ENCODE measurements at places on chromosomes 4 and X.

DNA sequence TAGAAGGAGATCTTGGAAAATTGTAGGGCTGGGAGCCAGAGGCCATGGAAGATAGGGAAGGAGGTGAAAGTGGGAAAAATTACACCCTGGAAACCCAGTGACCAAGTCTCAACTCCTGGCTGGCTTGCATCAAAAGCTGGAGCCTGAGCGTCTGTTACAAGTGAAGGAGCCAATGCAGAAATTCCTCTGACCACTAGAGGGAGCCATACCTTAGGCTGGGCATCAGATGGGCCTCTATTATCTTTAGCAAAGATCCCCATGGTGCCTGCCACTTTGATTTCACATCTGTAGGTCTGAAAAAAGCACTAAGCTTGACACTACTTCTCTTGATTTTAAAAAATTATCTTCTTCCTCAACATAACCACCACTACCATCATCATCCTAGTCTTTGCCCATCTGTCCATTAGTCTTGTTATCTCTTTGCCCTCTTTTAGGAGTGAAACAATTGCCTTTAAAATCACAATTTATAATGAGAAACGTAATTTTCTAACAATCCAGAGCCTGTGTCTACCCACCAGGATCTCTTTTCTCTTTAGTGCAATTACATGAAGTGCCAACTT is 62.9 kb downstream of the ANAPC4 start:
- peak; percentile 21 for DNase-seq

GRCh38 chrX:80578517-80579105 is 158.4 kb downstream of the TENT5D start:
- DNase-seq, result no peak

DNA sequence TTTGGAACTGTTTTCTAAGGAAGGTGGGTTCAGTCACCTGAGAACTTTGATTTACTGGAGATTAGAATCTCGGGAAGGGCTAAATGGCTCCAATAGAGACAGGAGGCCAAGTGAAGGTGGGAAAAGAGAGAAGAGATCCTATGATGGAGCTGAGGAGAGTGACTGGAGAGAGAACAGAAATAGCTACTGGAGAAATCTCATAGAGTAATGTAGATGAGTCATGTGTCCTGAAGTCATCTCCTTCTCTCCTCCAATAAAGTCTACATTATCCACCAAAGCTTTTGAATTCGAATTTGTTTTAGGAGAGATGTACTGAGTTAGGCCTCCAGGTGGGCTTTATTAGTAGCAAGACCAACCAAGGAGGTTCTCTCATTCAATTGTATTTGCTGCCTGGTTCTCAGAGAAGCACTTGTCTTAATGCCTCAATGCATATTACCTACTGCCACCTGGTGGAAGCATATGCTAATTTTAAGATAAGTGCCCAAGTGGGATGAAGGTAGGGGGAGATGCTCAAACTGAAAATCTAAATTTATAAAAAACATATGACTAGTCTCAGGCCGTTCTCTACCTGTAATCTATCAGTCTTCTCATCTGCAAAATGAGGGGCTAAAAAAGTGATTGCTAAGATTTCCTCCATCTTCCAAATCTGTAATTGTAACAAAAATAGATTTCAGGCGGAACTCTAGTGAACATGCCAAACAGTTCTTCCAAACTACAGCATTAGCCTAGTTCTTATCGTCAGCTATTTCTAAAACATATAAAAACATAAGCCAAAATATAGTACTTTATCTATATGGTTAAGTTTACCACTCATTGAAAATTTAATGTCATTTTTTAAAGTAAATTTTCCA is 24.4 kb downstream of the TXK start:
- DNase-seq, result no peak

GRCh38 chr4:126451237-126451873 is 1136.6 kb downstream of the FAT4 start:
- DNase-seq, result no peak

GRCh38 chr4:8160233-8160560 is 1.6 kb upstream of the ABLIM2 start:
- no peak for DNase-seq

DNA sequence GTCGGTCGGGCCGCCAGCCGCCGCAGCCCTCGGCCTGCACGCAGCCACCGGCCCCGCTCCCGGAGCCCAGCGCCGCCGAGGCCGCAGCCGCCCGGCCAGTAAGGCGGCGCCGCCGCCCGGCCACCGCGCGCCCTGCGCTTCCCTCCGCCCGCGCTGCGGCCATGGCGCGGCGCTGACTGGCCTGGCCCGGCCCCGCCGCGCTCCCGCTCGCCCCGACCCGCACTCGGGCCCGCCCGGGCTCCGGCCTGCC is 213 bp downstream of the NFKB1 start:
- no peak for DNase-seq

- no peak for DNase-seq
Measured at GRCh38 chrX:118156953-118157608, 40.5 kb upstream of the KLHL13 start.

GRCh38 chrX:42106556-42106955 is 183.2 kb upstream of the CASK start:
- no peak for DNase-seq

GRCh38 chr4:110704748-110705439 is 82.0 kb upstream of the PITX2 start:
- DNase-seq, result no peak

- peak; percentile 86 for DNase-seq
Measured at GRCh38 chrX:93673869-93674271, at the start of gene FAM133A. FAM133A (plus strand) TSS chrX:93674206; CDS start chrX:93709420, 35,214 bp downstream.

DNA sequence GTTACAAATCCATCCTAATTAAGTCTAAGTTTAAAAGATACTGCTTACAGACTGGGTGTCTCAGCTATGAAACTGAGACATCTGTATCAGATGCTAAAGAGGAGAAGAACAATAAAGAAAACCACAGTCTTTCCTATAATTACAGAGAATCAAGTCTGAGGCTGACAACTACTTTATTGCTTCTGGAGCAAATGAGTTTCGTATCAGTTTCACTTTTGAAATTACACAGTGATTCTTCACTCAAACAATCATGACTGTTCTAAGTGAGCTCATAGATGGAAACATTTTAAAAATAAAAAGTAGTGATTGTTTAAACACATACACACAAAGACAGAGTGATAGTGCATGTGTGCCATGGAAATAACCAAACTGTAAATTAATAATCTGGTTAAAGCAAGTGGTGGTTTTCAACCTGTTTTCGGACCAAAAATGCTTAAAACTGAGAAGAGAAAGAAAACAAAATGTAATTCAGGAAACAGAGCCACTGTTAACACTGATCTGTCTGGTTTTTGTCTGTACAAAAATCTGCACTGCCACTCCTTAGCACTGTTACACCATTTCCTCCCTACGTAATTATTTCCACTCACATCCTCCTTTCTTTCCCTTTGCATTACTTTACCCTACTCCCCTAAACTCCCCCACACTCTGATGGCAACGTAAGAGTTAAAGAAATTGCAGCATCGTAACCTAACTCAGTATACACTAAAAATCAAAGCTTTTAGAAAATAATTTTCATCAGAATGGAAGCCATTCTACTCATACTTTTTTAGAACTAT is 12.5 kb downstream of the RFC1 start:
- no peak for DNase-seq

GRCh38 chr4:79597266-79597665 is 189.2 kb upstream of the GK2 start:
- peak; percentile 2 for DNase-seq

DNA sequence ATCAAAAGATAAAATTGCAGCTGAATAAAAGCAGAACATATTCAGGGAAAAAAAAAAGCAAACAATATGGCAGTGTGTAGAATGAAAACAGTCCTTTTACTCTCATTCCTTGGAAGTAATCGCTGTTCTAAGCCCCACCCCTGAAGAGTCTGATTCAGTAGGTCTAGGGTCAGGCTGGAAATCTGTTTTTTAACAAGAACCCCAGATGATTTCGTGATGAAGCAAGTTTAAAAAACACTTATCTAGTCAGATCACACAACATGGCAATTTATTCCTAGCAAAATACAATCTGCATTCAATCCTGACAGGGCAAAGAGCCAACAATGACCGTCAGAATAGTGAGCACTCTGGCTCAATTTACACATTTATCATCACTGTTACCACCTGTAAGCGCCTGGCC is 16.1 kb downstream of the FAM120C start:
- DNase-seq, result no peak

DNA sequence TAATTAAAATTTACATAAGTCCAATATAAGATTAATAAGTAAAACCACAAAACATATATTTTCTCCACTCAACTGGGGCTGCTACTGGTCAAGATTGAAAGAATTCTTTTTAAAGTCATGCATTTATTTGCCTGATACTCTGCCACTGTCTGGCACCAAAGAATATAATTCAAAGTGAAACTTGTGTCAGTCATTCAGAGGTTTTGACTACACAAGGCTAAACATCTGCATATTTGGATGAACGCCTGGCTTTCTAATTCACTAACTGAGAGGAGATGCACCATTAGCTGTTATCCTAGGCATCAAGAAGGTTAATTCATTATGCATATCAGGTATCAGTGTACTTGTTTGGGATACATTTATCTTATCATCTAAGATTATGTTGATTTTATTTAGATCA is 598.5 kb downstream of the CENPC start:
- no peak for DNase-seq

GRCh38 chrX:150352581-150352980 is 10.5 kb upstream of the MAMLD1 start:
- no peak for DNase-seq

DNA sequence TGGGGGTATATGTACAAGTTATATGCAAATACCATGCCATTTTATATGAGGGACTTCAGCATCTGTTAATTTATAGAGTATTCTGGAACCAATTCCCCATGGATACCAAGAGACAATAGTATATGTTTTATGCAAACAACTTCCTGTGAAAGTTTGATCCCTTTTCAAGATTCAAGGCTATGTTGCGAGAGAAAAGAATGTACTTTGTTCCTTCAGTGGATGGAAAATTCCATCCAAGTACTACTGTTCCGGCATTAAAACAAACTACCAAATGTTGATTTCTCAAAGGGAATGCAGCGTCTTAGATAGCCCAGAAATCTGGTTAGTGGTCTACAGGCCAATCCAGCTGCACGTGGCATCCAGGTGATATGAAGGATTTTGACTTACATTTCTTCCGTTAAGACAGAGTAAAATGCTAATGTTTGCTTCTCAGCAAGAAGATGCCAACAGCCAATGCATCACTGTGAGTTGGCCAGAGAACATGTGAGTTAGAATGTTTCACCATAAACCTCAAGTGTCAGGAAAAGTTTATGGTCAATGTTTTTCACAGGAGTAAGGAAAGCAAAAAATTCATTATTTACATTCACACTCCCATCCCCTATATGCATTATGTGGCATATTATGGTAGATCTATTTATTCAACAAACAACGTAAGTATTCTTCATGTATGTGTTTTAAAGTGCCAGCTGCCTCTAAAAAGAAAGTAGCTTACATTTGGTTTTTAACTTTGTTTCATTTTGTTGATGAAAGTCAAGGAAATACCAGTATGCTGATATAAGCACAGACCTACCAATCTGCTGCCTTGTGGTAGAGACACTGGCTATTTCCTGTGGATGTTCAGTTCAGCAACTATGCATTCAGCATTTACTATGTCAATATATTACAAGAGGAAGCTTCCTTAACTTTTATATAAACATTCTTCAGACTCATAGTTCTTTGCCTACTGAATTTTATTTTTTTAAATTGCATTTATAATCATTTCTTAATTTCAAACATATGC is 44.4 kb downstream of the METTL14 start:
- DNase-seq, result no peak

- no peak for DNase-seq
Measured at GRCh38 chrX:103791228-103791627, 14.6 kb downstream of the PLP1 start.

DNA sequence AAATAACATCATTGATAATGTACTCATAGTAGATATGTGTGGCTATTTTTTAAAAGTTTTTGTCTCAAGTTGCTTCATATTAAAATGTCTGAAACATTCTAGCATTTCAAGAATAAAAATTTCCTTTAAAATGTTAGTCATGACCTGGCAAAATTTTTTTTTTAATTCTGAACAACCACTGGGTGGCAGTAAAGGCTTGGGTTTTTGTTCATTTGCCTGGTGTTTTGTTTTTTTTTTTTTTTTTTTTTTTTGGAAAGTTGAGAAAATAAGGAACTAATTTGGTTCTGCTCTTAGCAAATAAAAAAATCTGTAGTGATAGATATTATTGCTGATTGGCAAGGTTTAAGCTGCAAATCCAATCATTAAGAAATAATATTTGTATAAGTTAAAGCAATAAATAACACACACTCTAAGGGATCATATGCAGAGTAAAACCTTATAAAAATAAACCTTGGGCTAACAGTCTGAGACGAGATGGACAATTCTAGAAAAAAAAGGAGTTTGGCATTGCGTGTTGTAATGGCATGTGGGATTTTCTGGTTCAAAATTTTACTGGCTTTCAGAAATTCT is 81.4 kb downstream of the CEP44 start:
- DNase-seq, result no peak

DNA sequence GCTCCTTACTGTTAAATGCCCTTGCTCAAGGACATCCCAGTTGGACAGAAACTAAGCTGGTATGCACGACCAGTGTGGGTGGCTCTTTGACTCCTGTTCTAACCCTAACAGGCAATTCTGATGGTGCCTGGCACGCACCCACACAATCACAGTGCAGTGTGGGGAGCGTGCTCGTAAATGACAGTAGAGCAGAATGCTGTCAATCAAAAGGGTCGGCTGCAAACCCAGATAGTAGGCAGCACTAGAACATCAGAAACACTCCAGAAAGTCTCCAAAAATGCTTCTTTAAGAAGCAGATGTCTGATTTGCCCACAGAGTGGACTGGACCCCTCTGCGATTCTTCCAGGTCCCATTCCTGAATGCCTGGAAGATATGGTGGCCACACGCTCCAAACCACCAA is 37.6 kb upstream of the MTM1 start:
- DNase-seq, result no peak

GRCh38 chrX:115058276-115058675 is 40.9 kb upstream of the IL13RA2 start:
- no peak for DNase-seq

DNA sequence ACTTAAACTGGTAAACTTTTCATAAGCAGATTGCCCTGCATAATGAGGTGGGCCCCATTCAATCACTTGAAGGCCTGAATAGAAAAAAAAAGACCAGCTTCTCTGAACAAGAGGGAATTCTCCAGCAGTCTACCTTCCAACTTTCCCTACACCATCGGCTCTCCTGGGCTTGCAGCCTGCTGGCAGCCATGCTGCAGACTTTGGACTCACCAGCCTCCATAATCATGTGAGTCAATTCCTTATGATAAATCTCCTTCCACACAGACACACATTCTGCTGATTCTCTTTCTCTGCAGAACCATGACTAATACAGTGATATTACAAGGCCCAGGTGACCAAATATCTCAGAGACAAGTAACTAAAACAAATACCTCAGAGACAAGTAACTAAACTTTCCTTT is 113.8 kb upstream of the WDR17 start:
- DNase-seq, result no peak

DNA sequence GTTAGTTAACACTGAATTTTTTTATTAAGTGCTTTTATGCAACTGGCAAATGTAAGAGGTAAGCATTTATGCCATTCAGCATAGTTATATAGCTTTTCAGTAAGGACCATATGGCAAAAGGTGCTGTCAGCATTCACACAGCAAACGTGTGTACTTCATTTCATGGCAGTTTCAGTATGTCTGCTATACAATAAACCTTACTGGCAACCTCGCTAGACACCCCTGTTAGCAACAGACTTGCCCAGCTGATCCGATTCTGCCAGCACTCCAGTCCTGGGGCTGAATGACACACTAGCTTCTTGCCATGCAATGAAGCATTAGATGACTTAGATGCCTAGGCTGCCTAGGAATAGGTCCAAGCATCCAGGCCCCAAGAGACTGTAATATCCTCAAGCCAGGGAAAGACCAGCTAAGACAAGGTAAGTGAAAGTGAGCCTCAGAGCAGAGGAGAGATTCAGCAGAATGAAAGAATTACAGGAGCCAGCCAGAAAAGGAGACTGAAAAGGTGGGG is 47.3 kb upstream of the DOCK11 start:
- DNase-seq, result no peak
